IPS DF 19.7 (cell line): ENCODE measurements at places on chromosomes 2 and 18.

DNA sequence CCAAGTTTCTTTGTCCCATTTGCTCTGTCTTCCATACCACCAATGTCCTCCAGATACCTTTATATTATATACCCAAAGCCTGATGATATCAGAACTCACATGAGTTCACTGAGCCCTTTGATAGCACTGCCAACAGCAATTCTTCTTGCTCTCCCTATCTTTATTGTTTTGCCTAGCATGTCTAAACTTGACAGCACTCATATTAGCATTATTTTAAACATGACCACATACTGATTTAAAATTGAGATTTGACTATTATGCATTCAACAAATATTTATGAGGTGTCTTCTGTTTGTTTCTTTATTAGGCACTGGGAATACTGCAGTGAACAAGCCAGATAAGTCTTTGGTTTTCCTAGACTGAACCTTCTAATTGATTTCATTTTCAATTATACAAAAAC is 587.3 kb upstream of the GCFC2 start:
- no peak for DNase-seq

DNA sequence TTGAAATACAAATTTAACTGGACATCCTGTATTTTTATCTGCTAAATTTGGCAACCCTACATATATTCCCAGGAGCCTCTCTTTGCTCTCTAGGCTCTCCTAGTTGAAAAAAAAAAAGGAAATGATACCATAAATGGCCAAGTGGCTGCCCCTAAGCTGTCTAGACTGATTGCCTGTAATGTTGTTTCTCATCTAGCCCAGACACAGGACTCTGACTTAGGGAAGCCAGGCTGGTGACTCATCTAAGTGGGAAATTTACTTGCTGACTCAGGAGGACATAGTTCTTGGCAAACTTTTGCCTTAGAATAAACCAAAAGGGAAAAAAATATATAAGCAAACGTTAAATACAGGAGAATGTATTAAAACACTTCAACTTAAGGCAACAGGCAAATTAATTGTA is 14.6 kb upstream of the ITGAV start:
- peak; percentile 35 for DNase-seq

GRCh38 chr2:110869472-110870446 is 137.4 kb downstream of the ACOXL start:
- DNase-seq, result no peak

- no peak for DNase-seq
These were observed 14.3 kb downstream of the MAP3K2 start for GRCh38 chr2:127373362-127374083.

GRCh38 chr2:127355407-127356008 is 32.3 kb downstream of the MAP3K2 start:
- DNase-seq, result no peak

GRCh38 chr2:196131949-196132925 is 39.1 kb downstream of the STK17B start:
- no peak for DNase-seq

DNA sequence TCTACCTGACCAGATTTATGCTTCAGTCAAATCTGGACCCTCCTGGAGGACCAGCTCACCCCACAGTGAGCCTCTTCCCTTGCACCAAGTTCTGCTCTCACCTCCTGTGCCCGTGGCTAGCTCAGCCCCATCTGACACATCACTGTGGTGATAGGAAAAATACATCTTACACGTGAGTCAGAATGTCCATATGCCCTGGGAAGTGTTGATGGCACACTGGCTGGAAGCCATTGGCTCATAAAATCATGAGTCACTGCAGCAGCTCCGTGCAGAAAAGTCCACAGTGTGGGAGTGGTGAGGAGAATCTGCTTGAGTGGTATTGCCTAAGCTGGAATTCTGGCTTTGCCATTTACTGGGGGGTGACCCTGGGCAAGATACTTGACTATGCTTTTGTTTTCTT is 42.6 kb upstream of the RAPGEF4 start:
- no peak for DNase-seq

DNA sequence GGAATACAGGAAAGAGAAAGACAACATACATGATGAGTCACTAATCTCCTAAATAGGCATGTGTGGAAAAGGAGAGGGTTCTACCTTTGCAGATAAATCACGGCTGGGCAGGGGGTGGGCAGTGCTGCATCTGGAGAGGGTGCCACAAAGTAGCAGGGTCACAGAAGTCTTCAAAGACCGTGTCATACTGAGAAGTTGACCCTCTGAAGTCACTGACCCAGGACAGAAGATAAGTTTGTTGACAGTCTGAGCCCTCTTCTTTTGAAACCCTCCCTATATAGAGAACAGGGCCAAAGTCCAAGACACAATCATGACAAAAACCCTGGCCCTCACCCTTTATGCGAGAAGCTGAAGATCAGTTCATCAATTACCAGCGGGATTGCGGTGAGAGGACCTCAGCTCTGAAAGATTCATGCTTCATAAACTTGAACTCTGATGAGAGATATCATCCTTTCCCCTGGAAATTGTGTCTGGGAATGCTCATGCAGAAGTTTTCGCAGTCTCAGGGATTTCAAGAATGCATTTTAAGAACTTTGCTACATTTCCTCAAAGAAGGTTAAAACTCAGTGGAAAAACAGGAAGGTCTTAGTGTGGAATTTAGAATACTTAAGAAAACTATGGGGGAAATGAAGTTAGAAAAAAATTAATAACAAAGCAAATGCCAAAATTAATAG is 129.5 kb downstream of the FAM124B start:
- no peak for DNase-seq
